ENCODE measurements at places on chromosomes 5 and 9. TPM values are rescaled to one million over a fixed set of nuclear protein-coding genes. Genes with fewer than 3 reads are reported as not detected.

Gene CTXN3
- not detected for total RNA-seq

Gene CCNO
- total RNA-seq = not detected

Gene TTLL11
- total RNA-seq = 2.1 TPM

DNA sequence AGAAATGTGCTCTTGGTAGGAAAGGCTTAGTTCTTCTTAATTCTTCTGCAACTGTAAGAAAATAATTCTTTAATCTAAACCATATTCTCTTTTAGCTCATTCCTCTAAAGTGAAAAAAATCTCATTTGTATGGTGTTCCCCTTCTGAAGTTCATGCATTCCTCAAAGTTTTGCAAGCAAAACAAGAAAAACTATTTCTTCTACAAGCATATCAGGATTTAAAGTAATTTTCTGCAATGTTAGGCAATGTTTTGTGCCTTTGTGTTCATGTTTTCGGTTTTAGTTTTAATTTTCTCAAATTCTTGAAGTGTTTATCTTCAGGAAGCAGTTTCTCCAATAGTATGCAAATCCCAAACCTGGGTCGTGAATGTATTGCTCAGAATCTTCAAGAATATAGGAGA lies 12.7 kb upstream of the GPR21 start:
- no peak for DNase-seq

All from activated naive CD4-positive, alpha-beta T cell treated with anti-CD3 and anti-CD28 coated beads, Interleukin-2, amount 50 U/mL, for 72 hours (primary cell).